ENCODE measurements at places on chromosomes 16 and 17. TPM values are rescaled to one million over a fixed set of nuclear protein-coding genes. Genes with fewer than 3 reads are reported as not detected.

SOX9 gene
- not detected for total RNA-seq

CMTR2 gene
- 10.4 TPM for total RNA-seq

ABAT gene
- total RNA-seq = 8.7 TPM

GAST gene
- not detected for total RNA-seq

HEATR3 gene
- 12.0 TPM for total RNA-seq

OGFOD1 gene
- total RNA-seq = 26.1 TPM

TP53TG3C gene
- not detected for total RNA-seq

CBFA2T3 gene
- total RNA-seq = 4.4 TPM

TACO1 gene
- 11.0 TPM for total RNA-seq
